ENCODE measurements at places on chromosomes 7 and 10.

- no peak for DNase-seq
These were observed 30.7 kb downstream of the ACSL5 start for GRCh38 chr10:112404617-112405016.

DNA sequence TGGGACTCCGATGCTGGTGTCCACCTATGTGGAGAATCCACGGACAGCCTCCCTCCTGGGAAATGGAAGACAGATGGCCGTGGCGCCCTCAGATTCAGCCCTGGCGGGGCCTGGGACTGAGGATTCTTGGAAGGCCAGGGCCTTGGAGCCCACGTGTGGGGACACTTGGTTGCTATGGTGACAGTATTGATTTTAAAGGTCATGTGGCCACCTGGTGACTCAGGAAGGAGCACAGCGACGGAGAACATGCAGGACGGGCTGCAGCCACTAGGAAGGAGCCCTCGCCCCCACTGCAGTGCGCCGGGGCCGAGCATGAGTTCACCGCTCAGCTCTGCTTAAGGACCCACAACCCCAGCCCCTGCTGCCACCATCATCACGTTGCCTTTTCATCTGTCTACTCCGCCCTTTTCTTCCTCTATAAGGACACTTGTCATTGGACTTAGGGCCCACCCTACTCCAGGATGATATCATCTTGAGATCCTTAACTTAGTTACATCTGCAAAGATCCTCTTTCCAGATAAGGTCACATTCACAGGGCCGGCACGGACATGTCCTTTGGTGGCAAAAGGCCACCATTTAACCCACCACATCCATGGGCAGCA lies 3.7 kb upstream of the STK32C start:
- DNase-seq = no peak

DNA sequence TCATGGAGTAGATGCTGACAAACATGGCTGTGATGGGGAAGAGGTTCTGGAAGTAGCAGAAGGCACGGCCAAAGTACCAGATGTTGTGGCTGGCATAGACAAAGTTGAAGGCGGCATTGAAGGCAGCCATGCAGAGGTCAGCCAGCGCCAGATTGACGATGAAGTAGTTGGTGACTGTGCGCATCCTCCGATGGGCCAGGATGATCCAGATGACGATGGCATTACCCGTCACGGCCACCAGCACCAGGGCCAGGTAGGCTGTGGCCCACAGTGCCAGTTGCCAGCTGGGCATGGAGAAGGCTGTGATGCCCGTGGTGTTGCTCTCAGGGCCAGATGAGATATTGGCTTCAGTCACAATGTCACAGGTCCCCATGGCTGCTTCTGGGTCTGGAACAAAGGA lies 767 bp downstream of the TACR2 start:
- DNase-seq = no peak

- DNase-seq = peak; percentile 65
These were observed 166.6 kb downstream of the ARHGAP21 start for GRCh38 chr10:24556750-24557742.

DNA sequence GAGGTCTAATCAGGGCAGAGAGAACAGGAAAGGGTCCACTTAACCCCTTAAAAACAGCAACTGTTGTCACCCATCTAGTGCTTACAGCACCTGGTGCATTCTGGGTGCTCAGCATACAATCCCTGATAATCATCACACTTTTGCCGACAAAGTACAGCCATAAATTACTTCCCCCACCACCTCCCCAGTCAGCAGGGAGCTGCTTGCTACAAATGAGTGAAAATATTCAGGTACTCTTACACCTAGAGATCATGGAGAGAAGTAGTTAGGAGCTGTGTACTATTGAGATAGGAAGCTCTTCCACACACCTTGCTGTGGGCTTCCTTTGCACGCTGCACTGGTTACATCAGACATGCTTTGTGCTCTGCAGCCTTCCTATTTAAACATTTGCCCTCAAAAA lies 723.5 kb upstream of the GALNT17 start:
- DNase-seq = no peak

Measured in glomerular endothelial cell (primary cell).